ENCODE measurements at places on chromosomes 1 and 21. TPM values are rescaled to one million over a fixed set of nuclear protein-coding genes. Genes with fewer than 3 reads are reported as not detected.

DNA sequence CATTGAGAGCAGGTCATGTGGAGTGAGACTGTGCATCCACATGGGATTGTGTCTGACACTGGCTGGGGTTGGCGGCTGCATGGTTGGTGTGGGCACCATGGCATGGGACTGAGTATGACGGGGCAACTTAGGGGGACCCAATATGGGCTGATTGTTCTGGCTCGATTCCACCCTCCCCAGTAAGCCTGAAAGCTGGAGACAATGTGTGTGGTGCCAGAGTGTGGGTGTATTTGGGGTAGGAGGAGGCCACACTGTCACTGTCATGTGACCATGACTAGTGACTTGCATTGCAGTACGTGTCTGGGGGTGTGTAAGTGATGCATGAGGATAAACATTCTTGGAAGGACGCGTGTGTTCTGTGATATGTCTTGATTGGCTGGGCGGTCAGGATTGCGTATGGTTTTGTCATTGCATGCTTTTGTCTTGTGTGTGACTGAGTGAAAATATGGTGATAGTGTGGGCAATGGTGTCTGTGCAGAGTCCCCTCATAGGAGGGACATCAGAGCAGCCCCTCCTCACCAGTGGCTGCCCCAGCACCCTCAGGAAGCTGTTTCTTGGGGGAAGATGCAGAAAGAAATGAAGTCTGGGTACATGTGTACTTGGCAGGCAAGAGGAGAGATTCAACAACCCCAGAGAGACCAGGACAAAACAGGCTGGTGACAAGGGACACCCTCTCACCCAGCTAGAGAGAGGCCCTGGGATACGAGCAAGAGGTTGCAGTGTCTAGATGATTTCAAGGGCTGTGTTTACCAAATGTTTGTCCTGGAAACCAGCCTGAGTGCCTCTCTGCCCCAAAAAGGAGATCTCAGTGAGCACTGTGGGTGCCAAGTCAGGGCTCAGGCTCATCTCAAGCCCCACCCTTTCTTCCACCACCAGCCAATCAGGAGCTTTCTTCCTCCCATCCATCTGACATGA lies 36.3 kb downstream of the SDC3 start:
- H3K27ac ChIP-seq, result no peak overlapping the region
- H3K4me1 ChIP-seq, result no peaks in the 10 kb centered on the region
- no peak overlapping the region for H3K4me3 ChIP-seq
- H3K27me3 ChIP-seq, result no peaks in the 10 kb centered on the region
- H3K36me3 ChIP-seq, result peaks cover 4% of the 10 kb centered on the region
- no peak for DNase-seq

- no peaks in the 10 kb centered on the region for H3K36me3 ChIP-seq
- H3K4me3 ChIP-seq, result no peak overlapping the region
- DNase-seq, result peak; percentile 27
- no peaks in the 10 kb centered on the region for H3K4me1 ChIP-seq
- no peak overlapping the region for H3K27ac ChIP-seq
Observed at GRCh38 chr21:41277846-41278245, 38.8 kb upstream of the FAM3B start.

- H3K27ac ChIP-seq, result no peak overlapping the region
- no peaks in the 10 kb centered on the region for H3K36me3 ChIP-seq
- H3K27me3 ChIP-seq, result no peaks in the 10 kb centered on the region
- no peaks in the 10 kb centered on the region for H3K4me1 ChIP-seq
- no peak overlapping the region for H3K4me3 ChIP-seq
Observed at GRCh38 chr1:163747261-163747660, 425.5 kb downstream of the NUF2 start.

DNA sequence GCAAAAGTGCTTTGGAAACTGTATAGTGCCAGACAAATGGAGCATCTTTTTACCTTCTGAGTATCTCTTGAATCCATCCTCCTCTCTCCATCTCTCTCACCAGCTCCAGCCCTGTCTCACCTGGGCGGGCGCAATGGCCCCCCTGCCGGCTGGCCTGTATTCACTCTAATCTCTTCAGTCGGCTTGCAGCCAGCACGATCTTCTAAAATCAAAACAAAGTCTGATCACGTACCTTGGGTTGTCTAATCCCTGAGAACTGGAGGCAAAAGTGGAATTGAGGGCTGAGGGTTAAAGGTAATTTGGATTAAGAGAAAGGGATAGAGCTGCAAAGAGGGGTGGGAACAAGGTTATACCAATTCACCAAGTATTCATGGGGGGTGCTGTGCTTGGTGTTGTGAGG lies 46.0 kb upstream of the LRRN2 start:
- H3K4me1 ChIP-seq, result no peaks in the 10 kb centered on the region
- peaks cover 33% of the 10 kb centered on the region for H3K27me3 ChIP-seq
- H3K27ac ChIP-seq, result no peak overlapping the region
- no peak for DNase-seq
- no peaks in the 10 kb centered on the region for H3K36me3 ChIP-seq

- DNase-seq, result no peak
- H3K27me3 ChIP-seq, result no peaks in the 10 kb centered on the region
- peaks cover 85% of the 10 kb centered on the region for H3K36me3 ChIP-seq
- H3K4me3 ChIP-seq, result no peak overlapping the region
- no peak overlapping the region for H3K27ac ChIP-seq
Observed at GRCh38 chr21:45998276-45998701, 16.7 kb downstream of the COL6A1 start.

DNA sequence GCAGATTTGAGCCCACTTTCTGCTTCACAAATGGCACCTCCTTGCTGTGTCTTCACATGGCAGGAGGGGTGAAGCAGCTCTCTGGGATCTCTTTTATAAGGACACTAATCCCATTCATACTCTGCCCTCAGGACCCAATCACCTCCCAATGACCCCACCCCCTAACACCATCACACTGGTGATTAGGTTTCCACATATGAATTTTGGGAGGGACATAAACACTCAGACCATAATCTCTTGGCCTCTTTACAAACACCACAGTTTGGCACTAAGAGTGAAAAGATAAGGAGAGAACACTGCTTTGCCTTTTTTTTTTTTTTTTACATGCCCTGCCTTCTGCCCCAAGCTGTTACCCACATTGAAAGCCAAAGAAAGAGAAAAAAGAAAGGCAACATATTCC lies 166.2 kb upstream of the NFIA start:
- no peaks in the 10 kb centered on the region for H3K4me1 ChIP-seq
- no peaks in the 10 kb centered on the region for H3K36me3 ChIP-seq
- DNase-seq, result no peak
- H3K27me3 ChIP-seq, result no peaks in the 10 kb centered on the region
- no peak overlapping the region for H3K27ac ChIP-seq

DNA sequence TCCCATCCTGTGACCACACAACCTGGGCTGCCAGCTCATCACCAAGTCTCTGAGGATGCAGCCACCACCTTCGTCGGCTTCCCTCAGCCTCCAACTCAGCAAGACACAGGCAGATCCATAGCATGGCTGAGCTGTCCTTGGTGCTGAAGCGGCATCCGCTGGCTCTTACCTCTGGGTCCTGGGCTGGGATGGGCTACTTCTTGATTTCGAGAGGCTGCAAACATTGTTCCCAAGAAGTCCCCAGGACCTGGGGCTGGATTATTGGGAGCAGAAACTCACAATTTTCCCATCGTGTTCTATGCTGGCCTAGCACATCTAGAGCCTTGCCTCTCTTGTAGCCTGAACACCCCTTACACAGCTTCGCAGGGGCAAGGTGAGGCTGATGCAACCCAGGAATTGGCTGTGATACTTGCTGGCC lies 24.9 kb upstream of the C1QA start:
- no peaks in the 10 kb centered on the region for H3K4me1 ChIP-seq
- H3K4me3 ChIP-seq, result no peak overlapping the region
- H3K27me3 ChIP-seq, result peaks cover 4% of the 10 kb centered on the region

GRCh38 chr1:33635336-33636012 lies 163.0 kb downstream of the ZSCAN20 start:
- no peak overlapping the region for H3K4me3 ChIP-seq
- no peak overlapping the region for H3K27ac ChIP-seq
- no peaks in the 10 kb centered on the region for H3K36me3 ChIP-seq
- no peaks in the 10 kb centered on the region for H3K4me1 ChIP-seq
- H3K27me3 ChIP-seq, result no peaks in the 10 kb centered on the region

DNA sequence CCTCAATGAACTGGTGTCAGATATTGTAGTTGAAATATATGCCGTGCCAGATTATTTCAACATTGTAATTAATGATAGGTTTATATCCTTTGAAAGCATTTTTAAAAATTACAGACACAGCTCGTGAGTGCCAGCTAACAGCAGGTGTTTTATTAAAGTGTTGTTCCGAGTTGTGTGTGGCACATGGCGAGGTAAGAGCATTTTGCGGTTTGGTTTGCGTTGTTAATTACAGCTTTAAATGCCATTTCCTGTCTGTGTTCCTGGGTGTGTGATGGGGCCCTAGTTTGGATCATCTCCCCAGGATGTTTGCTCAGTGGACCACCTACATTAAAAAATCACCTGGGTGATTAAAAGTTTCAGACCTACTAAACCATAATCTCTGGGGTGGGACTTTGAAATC lies 97.4 kb downstream of the PRDM2 start:
- no peak overlapping the region for H3K4me3 ChIP-seq
- no peaks in the 10 kb centered on the region for H3K27me3 ChIP-seq
- H3K4me1 ChIP-seq, result no peaks in the 10 kb centered on the region
- no peaks in the 10 kb centered on the region for H3K36me3 ChIP-seq
- no peak for DNase-seq

GRCh38 chr1:206563367-206564207 lies 48.7 kb downstream of the EIF2D start:
- no peak overlapping the region for H3K4me3 ChIP-seq
- H3K36me3 ChIP-seq, result no peaks in the 10 kb centered on the region
- no peak overlapping the region for H3K27ac ChIP-seq
- DNase-seq, result no peak

DNA sequence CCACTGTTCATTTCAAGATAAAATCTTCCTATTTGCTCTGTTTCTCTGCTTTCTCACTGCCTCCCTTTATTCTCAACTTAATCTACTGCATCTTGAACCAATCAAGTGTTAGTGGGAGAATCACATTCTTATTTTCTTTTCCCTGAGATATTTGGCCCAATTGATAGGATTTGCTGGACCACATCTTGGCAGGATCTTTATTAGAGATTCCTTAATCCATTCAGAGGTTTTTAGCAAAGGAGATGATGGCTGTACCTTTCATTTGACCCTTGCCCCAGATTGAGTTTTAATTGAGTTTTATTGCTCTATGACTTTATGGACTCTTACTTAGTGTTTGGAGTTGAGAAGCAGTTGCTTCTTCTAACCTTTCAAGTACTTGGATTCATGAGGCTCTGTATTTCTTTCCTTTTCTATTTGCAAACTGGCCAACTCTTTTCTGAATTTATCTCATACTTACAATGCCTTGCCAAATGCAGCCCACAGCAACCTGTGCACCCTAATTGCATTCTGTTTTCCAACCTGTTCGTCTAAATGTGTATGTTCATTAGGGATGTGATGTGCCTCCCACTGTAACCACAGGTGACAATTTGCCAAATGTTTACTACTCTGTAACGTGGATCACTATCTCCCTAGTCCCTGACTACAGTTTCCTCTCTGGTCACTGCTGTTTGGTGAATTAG lies 274.8 kb upstream of the KAZN start:
- no peak for DNase-seq
- no peak overlapping the region for H3K4me3 ChIP-seq
- H3K27ac ChIP-seq, result no peak overlapping the region
- no peaks in the 10 kb centered on the region for H3K27me3 ChIP-seq
- no peaks in the 10 kb centered on the region for H3K36me3 ChIP-seq

DNA sequence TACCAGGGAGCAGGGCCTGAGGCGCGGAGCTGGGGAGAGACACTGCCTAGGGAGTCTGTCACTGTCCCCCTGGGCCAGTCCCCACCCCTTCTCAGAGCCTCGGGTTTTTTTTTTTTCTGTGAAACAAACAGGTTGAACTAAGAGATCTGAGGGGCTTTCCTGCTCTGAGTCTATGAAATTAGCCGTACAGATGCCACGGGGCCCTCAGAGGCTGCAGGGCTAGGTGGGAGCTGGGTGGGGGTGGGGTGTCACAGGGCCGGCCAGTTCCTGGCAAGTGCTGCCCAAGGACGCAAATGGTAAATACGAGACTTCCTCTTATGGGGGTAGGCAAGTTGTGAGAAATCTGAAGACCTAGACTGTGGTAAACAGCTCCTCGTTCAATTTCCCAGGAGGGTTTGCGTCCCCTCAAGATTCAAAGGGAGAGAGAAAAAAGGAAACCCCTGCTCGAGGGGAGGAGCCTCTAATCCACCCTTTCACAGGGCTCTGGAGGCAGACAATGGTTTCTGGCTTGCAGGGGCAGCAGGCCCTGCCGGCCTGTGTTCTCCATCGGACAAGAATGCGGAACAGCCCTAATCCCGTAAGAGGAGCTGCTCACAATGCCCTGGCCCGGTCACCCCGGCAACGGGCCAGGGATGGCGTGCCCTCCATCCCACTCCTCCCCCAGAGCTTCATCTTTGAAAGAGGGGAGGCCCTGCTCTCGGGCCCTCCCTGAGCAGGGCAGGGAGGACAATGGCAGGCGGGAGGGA lies 7.8 kb downstream of the NUAK2 start:
- peaks cover 30% of the 10 kb centered on the region for H3K4me1 ChIP-seq
- DNase-seq, result peak; percentile 70
- H3K27me3 ChIP-seq, result no peaks in the 10 kb centered on the region
- no peak overlapping the region for H3K4me3 ChIP-seq
- peaks cover 12% of the 10 kb centered on the region for H3K36me3 ChIP-seq
- H3K27ac ChIP-seq, result peak overlapping the region; percentile 83

- H3K27me3 ChIP-seq, result no peaks in the 10 kb centered on the region
- no peaks in the 10 kb centered on the region for H3K36me3 ChIP-seq
- H3K4me1 ChIP-seq, result no peaks in the 10 kb centered on the region
- H3K4me3 ChIP-seq, result no peak overlapping the region
- H3K27ac ChIP-seq, result no peak overlapping the region
Observed at GRCh38 chr1:76635784-76636183, 231.5 kb upstream of the ST6GALNAC5 start.

DNA sequence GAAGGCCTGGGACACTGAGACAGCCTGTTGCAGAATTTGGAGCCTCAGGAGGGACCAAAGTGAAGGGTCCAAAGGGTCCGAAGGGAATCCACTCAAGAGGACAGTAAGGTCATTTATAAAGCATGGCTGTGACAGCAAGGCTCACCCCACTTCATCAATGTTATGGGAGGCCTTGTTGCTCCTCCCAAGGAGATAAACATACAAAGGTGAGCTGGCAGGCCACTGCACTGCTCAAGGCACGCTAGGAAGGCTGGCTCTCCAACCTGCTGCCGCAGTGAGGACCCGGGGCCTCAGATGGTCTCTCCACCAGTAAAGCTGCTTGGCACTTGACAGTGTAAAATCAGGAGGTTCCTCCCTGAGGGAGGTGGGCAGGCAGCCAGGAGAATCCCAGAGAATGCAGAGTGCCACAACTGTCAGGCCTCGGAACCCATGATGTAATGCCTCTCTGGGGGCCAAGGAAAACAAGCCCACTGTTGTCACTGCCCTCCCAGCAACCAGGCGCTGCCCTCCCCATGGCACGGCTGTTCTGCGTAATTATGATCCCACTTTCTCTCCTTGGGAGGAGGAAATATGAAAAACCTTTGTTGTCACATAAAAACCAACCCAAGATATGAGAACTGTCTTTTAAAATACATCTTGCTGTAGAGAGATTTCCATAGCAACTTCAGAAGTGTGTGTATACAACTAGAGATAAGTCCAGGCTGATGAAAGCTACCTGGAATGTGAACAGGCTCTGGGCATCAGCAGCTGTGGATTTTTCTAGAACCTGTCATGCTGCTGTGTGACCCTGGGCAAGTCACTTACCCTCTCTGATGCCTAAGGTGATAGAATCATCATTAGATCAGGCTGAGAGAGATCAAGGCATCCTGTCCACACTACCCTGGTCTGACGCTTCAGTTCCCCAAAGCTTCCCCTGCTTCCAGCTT lies 102.5 kb downstream of the KCNN3 start:
- H3K4me1 ChIP-seq, result no peaks in the 10 kb centered on the region
- DNase-seq, result peak; percentile 10
- peaks cover 3% of the 10 kb centered on the region for H3K27me3 ChIP-seq
- H3K36me3 ChIP-seq, result no peaks in the 10 kb centered on the region

Gene PCSK9
- 0.61 TPM for polyA plus RNA-seq

Gene ADGRB2
- polyA plus RNA-seq, result 4.4 TPM

Gene ZNF684
- 4.0 TPM for polyA plus RNA-seq

Gene AADACL4
- not detected for polyA plus RNA-seq

Gene NTMT2
- polyA plus RNA-seq, result not detected

Gene GOLT1A
- not detected for polyA plus RNA-seq

All from fibroblast of lung (primary cell).